ENCODE measurements at places on chromosomes 4 and X.

- DNase-seq = no peak
These were observed 161.4 kb upstream of the GIMD1 start for GRCh38 chr4:106530024-106530361.

- DNase-seq = no peak
These were observed 161.5 kb downstream of the PRDM5 start for GRCh38 chr4:120761070-120761469.

GRCh38 chr4:94333866-94334265 is 8.8 kb downstream of the HPGDS start:
- no peak for DNase-seq

GRCh38 chr4:122814426-122814825 is 12.2 kb upstream of the FGF2 start:
- no peak for DNase-seq

DNA sequence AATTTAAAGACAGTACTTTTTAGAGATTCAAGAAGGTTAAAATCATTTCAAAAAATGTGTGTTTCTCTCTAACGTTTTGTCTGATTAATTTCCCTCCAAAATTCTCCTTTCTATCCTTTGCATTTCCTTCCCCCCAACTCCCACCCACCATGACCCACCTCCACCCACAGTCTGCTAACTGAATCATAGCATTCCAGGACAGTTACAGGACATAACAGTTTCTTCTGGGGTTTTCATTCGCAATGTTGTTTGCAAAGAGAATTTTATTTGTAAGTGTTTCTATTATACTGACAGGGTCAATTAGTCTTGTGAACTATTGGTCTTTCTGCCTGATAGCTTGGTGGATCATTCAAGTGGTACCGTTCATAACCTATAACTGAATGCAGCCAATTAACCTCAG is 53.7 kb downstream of the ANAPC10 start:
- DNase-seq = no peak

DNA sequence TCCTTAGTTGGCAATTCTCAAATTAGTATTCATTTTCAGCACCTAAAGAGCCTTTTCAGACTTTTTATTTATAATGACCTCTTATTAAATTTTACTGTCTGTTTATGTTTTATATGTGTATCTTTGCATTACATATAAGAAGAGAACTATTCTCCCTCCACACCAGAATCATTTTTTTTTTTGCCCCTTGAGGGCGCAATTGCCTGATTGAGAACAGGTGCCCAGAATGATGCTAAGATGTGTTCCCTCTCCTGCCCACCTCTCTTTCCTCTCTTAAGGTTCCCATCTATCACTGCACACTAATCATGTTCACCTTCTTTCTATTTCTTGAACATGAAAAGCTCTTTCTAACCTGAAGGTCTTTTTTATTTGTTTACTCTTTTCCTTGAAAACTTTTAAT is 44.2 kb upstream of the ADAM29 start:
- DNase-seq = peak; percentile 47

GRCh38 chr4:98626350-98626749 is 32.1 kb downstream of the TSPAN5 start:
- peak; percentile 75 for DNase-seq

GRCh38 chr4:128428397-128428796 is 140.8 kb upstream of the PGRMC2 start:
- DNase-seq = peak; percentile 21

- no peak for DNase-seq
These were observed 158.4 kb upstream of the SLC7A11 start for GRCh38 chr4:138400543-138400942.

- DNase-seq = no peak
These were observed 145.5 kb downstream of the ANXA5 start for GRCh38 chr4:121551271-121551670.

Data from ACHN (cell line).